Stimulated activated CD8-positive, alpha-beta memory T cell treated with anti-CD3 and anti-CD28 coated beads, Interleukin-15, amount 100 ng/mL, for 4 hours (primary cell): ENCODE measurements at places on chromosomes 1 and 21.

DNA sequence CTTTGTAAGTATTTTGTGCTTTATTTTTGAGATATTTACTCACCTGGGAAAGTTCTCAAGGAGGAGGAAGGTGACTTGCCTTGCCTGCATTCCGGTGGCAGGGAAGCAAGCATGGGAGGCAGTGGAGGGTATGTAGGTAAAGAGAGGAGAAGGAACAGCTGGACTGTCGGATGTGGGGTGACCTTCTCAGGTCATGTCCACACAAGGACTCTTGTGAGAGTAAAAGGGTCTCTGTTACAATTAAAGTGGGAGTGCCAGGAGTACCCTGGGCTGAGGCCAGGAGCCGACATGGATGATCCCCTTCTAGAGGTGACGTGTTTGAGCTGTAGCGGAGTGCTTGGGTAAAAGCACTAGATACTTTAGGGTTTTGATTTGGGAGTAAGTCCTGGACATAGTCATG is 25.0 kb downstream of the UBE4B start:
- DNase-seq = no peak

DNA sequence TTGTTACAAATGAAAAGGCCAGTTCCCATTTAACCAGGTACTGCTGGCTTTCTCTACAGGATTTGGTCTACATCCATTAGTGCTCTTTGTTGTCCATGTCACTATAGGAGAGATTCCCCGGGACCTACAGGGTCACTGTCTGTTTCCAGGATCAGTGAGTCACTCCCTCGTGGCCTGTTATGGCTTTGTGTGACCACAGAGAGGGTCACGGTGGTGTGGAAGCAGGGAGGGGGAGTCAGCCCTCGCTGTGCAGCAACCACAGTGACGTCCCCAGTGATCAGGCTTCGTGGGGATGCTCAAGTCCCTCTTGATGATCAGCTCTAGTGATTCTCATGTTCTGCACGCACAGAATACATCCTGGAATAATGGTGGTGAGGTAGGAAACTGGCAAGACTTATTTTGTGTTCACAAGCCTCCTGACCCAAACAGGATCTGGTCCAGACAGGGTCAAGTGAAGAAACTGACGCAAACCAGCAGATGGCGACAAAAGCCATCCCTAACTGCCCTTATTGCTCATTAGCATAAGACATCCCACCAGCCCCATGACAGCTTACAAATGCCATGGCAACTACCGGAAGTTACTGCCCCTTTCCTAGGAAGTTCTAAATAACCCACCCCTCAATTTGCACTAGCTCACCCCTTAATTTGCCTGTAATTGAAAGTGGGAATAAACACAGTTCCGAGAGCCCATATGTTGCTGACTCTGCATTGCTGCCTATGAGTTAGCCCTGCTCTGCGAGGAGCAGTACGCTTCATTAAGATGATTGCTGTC is 98.5 kb downstream of the DISC1 start:
- DNase-seq = no peak

GRCh38 chr1:160169553-160170399 is 18.4 kb downstream of the ATP1A4 start:
- no peak for DNase-seq

DNA sequence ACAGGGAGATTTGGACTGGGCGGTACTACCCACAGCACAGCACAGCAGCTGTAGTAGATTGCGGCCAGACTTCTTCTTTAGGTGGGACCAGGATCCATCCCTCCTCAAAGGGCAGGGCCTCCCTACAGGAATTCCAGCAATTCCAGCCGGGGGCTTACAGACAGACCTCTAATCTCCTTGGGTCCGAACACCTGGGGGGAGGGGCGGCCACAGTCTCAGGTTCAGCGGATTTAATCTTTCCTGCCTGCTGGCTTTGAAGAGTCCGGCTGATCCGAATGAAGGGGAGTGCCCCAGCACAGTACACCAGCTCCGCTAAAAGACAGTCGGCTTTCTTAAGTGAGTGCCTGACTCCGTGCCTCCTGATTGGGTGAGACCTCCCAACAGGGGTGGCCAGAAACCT is 1708.5 kb downstream of the BRINP3 start:
- DNase-seq = no peak

DNA sequence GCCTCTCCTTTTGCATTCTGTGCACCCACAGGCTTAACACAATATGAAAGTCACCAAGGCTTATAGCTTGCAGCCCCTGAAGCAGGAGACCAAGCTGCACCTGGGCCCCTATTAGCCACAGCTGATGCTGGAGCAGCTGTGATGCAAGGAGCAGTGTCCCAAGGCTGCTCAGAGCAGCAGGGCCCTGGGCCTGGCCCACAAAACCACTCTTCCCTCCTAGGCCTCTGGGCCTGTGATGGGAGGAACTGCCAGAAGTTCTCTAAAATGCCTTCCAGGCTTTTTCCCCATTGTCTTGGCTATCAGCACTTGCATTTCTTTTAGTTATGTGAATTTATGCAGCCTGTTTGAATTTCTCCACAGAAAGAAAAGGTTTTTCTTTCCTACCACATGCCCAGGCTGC is 89.5 kb upstream of the KCTD3 start:
- no peak for DNase-seq

- no peak for DNase-seq
These were observed 253.4 kb upstream of the CSF3R start for GRCh38 chr1:36735939-36736730.

- DNase-seq = no peak
These were observed 19.3 kb downstream of the DMRTB1 start for GRCh38 chr1:53478502-53478818.

DNA sequence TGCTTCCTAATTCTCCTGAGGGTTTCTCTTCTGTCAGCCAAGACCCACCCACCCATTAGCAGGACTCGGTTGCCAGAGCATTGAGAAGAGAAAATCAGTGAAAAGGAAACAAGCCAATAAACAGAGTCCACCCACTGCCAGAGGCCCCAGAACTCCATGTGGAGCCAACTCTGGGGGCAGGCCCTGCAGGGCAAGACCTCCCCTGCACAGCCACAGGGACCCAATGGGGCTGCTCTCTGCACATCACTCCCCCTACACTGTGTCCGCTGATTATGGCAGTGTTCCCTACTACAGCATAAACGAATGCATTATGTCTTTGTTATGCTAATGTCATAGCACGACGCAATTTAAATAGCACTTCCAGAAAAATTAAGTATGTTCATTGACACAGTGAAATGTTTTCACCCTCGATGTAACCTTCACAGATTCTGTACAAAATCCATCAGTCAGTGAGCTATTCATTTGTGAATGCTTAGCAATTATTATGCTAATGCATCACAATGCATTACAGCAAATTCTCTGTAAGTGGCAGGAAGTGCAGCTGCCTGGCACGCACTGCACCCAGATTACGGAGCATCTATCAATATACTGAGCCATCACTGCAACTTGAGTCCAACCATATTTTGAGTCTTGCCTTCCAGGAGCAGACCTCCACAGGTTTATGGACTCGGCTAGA is 56.4 kb downstream of the GRIK3 start:
- no peak for DNase-seq

GRCh38 chr1:25562101-25562927 is 18.9 kb downstream of the LDLRAP1 start:
- peak; percentile 35 for DNase-seq

GRCh38 chr1:190170321-190170720 is 307.3 kb downstream of the BRINP3 start:
- no peak for DNase-seq

DNA sequence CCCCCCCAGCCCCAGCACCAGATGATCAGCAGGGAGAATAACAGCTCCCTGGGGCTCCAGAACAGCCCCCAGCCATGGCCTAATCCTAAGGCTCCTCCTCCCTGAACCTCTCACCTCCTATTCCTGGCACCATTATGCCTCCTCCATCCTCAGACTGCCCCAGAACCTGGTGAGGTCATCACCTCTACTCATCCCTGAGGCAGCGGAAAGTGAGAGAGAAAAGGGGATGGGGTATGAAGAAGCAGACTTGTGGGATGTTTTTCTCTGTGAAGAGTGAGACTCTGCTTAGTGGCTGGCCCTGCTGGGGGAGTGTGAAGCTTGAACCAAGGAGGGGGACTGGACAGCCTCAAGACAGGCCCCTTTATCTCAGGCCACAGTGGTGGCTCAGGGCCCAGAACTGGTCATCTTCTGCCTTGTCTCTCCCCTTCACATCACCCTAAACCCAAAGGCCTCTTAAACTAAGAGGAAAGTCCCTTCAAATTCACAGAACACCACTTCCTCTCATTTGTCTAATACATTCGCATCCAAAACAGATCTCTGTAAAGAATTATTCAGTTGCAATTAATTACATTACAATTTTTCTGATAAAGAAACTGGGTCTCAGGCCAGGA is 2.2 kb upstream of the PPM1J start:
- no peak for DNase-seq

GRCh38 chr1:247517795-247518612 is 18.2 kb downstream of the OR2C3 start:
- no peak for DNase-seq

- DNase-seq = no peak
These were observed 128.9 kb upstream of the NR5A2 start for GRCh38 chr1:199898654-199899053.

DNA sequence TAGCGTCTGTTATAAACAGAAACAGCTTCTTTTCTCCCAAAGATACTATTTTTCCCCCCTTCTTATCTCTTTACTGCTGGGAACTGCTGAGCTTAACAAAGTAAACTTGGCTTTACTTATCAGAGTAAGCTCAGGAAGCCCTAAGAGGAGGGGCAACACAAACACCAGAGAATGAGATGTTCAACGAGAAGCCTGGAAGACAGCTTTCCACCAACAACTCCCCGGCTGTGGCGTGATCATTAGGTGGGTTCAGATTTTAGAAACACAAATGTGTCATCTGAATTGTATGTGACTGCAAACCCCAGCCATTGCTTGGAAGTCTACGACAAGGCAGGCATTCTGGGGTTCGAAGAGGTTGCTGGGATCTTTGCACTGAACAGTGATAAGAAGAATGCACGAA is 181.2 kb upstream of the ESRRG start:
- no peak for DNase-seq
